ENCODE measurements at places on chromosomes 12 and 14. TPM values are rescaled to one million over a fixed set of nuclear protein-coding genes. Genes with fewer than 3 reads are reported as not detected.

DNA sequence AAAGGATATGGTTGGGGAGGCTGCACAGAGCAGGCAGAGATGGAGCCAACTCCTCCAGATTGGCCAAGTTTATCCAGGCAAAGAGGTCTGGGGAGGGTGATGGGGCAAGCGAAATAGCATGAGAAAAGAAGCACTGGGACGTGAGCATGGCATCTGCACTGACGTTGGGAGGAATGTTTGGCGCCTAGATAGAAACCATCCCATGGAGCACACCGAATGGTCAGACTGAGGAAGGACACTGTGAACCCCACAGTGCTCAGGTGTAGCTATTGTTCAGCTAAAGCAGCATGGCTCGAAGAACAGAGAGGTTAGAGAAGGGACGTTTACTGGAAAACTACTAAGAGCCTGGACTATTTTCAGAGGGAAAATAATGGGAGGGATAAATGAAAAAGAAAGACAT, 387.1 kb downstream of the EMP1 start:
- no peak for DNase-seq

DNA sequence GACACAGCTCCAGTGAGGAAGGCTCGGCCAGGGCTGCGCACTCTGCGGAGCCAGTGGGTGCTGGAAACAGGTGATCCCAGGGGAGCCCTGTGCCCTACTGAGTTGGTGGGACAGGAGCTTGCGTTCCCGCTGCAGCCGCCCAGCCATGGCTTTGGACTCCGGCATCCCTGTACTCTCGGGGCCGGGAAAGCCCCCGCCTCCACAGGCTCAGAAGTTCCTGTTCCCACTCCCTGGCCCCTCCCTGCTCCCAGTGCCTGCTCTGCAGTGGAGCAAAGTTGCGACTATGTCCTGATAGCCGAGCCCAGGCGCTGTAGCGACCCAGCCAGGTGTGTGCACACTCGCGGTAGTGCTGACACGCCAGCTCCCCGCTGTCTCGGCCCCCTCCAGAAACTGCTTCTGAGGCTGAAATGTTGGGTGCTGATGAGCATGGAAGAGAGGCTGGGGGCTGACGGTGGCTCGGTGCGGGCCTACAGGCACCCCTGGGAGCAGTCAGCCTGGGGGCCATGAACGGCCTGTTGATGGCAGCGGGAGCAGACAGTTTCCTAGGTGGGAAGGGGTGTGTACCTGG, 344.6 kb upstream of the MGAT4C start:
- DNase-seq = peak; percentile 75

DNA sequence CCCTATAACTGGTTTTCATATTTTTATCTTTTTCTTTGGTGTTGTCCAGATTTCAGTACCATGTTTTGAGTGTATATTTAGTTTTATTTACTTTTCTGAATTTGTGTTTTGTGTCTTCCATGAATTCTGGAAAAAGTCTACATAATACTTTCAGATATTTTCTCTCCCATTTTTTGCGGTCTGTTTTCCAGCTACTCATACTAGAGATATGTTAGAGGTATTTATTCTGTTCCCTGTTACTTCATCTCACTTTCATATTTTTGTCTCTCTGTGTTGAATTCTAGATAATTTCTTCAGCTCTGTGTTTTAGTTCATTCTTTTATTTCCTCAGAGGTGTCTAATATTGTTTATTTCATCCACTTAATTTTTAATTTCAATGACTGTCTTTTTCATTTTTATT, 74.2 kb downstream of the IFT81 start:
- DNase-seq = no peak

The WNT5B gene
- 99.5 TPM for total RNA-seq

DNA sequence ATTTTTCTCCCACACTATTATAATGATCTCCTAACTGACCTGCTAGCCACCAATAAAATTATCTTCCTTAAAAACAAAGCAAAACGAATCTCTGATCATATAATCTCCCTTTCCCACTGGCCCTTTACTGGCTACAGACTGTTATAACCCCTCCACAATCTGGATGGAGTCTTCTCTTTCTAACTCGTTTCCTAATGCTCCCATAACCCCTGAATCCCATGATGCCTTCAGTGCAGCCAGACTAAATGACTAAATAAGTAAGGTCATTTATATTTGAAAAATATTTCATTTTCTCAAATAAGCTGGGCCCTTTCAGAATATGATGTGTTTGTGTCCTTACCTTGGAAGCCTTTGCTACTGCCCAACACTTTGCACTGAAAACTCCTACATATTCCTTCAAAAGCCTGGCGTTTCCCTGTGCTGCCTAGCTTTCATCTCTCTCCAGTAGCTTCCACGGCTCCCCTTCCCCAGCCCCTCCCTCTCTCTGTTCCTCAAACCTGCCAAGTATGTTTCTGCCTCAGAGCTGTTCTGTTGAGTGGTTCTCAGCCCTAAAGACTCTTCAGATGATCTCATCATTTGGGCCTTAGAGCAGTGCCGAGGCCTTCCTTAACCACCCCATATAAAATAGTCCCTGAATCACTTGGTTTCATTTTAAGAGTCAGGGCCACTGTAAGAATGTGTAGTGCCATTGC, 91.7 kb downstream of the MYRFL start:
- DNase-seq = no peak

The WIF1 gene
- not detected for total RNA-seq

DNA sequence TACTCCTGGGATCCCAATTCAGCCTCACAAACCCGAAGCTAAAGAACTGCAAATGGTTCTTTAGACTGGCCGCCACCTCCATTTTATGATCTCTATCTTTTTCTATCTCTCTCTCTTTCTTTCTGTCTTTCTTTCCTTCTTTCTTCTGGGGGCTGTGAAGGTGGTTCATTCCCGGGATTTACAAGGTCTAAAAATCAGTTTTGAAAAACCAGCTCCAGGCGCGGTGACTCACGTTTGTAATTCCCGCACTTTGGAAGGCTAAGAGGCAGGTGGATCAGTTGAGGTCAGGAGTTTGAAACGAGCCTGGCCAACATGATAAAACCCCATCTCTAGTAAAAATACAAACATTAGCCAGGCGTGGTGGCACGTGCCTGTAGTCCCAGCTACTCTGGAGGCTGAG, 67.2 kb upstream of the VASH1 start:
- peak; percentile 54 for DNase-seq

GRCh38 chr14:95062946-95063345, 94.4 kb downstream of the DICER1 start:
- DNase-seq = no peak

The TAS2R14 gene
- total RNA-seq = 2.7 TPM

DNA sequence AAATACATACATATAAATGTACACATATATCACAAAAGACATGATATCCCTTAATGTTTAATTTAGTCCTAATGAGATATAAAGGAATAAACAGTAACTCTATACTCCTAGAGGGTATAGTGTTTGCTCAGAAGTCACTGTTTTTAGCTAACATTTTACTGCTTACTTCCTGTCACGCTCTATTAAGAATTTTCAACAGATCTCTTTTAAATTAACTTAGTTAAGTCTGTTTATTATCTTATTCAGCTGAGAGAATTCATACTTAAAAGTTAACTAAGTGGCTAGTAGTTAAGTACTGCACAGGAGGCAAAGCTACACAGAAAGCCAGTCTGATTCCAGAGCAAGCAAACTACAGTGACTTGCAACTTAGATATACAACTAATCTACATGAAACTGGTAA, 39.9 kb downstream of the GXYLT1 start:
- no peak for DNase-seq

The B4GALNT3 gene
- 0.21 TPM for total RNA-seq

The ACVRL1 gene
- total RNA-seq = not detected

The PPP4R4 gene
- not detected for total RNA-seq

- DNase-seq = no peak
These were observed 21.8 kb upstream of the KRT8 start for GRCh38 chr12:52926596-52927234.

- DNase-seq = no peak
These were observed 8.8 kb downstream of the USP15 start for GRCh38 chr12:62268956-62269355.

DNA sequence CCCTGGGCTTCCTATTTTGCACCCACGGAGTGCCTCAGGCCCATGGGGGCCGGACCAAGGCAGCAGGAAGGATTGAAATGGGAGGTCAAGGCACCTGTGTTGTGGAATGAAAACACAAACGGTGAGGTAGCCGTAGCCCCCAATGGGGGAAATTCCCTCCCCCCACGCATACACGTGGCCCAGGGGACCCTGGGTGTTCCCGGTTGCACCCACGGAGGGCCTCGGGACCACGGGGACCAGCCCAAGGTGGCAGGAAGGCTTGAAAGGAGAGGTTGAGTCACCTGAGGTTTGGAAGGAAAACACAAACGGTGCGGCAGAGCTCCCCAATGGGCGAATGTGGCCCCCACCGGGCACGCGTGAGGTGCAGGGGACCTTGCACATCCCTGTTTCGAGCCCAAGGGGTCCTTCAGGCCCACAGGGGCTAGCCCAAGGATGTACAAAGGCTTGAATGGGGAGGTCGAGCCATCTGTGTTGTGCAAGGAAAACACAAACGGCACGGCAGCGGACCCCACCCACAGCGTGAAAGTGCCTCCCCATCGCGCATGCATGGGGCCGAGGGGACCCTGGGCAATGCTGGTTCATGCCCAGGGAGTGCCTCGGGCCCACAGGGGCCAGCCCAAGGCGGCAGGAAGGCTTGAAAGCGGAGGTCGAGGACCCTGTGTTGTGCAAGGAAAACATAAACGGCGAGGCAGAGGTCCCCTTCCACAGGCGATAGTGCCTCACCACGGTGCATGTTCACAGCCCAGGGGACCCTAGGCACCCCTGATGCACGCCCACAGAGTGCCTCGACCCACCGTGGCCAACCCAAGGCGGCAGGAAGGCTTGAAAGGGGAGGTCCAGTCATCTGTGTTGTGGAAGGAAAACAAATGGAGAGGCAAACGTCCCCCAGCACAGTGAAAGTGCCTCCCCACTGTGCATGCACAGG, 376.7 kb downstream of the ALG10 start:
- peak; percentile 82 for DNase-seq

- no peak for DNase-seq
These were observed 15.1 kb downstream of the TUNAR start for GRCh38 chr14:95891742-95892141.

The TAS2R7 gene
- total RNA-seq = not detected

GRCh38 chr12:67645601-67646000, 2.9 kb upstream of the DYRK2 start:
- DNase-seq = no peak

The GTF2A1 gene
- total RNA-seq = 40.8 TPM

The DAO gene
- not detected for total RNA-seq

The RAB35 gene
- 47.1 TPM for total RNA-seq

- no peak for DNase-seq
These were observed 53.6 kb downstream of the ERO1A start for GRCh38 chr14:52641745-52642144.

GRCh38 chr14:94933486-94933885, 163.6 kb upstream of the GSC start:
- no peak for DNase-seq

DNA sequence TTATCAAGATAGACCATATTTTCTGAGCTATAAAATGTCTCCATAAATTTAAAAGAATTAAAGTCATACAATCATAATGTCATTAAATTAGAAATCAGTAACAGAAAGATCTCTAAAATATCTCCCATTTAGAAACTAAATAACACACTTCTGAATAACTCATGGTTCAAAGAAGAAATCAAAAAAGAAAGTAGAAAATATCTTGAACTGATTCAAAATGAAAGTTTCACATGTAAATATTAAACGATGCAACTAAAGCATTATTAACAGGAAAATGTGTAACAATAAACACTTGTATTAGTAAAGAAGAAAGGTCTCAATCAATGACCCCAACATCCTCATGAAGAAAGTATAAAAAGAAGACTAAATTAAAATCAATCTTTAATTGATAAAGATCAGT, 50.5 kb upstream of the PZP start:
- no peak for DNase-seq

GRCh38 chr12:104570174-104570907, 113.6 kb downstream of the CHST11 start:
- DNase-seq = no peak

GRCh38 chr14:101151226-101151926, 247.9 kb upstream of the RTL1 start:
- no peak for DNase-seq

The CLEC4D gene
- not detected for total RNA-seq

GRCh38 chr14:103191844-103192243, 68.6 kb downstream of the TNFAIP2 start:
- DNase-seq = no peak

The STX2 gene
- total RNA-seq = 32.0 TPM

- no peak for DNase-seq
These were observed 76.1 kb downstream of the SLC24A4 start for GRCh38 chr14:92398888-92399636.

The SUPT16H gene
- total RNA-seq = 82.5 TPM

- no peak for DNase-seq
These were observed 398.2 kb upstream of the PDE3A start for GRCh38 chr12:19970116-19970515.

The REP15 gene
- total RNA-seq = 1.6 TPM

DNA sequence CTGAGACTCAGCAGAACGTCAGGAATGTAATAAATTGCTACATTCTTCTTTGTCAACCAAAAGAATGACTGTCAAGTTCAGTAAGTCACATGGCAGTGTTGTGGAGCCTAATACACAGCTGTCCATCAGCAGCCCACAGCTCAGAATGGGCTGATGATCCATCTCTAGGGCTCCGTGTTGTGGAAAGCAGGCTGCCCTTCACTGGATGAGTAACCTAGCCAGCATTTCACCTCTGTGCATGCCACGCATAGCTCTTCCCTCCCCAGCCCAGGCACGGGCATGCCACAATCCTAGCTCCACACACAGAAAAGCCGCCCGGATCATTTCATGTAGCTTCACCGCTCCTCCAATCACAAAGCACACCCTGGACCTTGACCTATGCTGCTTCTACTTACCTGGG, 878.0 kb upstream of the TMEM132C start:
- no peak for DNase-seq

The CCDC184 gene
- 0.32 TPM for total RNA-seq

DNA sequence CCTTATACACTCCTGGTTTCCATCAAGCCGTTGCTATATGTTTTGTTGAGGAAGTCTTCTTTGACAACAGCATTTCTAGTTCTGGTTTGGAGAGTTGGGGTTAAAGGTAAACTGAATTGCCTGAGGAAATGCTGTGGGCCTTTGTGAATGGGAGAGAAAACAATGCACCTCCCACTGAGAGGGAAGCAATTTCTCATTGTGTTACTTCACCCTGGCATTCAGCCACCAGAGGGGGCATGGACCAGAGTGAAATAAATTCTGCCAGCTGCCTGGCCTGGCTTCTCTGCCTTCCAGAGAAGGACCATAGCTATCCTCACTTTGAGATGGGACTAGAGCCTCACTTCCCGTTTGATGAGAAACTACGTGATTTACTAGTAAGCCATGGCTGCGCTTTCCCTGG, 475.3 kb downstream of the EGLN3 start:
- DNase-seq = no peak

The AKAP3 gene
- 1.1 TPM for total RNA-seq

The RNASE1 gene
- total RNA-seq = not detected

The COCH gene
- total RNA-seq = 4.8 TPM

DNA sequence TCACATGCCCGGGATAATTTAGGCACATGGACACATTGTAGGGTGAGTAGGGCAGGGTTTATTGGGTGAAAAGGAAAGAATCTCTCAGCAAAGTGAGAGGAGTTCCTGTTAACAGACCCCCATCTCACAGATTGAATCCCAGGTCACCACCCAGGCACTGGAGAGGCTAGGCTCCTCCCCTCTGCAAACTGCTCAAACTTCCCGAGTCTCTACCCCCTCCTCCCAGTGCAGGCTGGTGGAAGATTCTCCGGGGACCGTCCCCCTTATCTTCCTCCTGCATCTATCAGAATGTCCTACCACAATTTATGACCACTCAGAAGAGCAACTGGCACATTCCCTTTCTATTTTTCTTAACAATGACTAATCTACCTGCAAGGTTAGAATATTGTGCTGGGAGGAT, 126.0 kb downstream of the NTF3 start:
- no peak for DNase-seq

Data from osteocyte (in vitro differentiated cells).